ENCODE measurements at places on chromosomes 5 and 9.
A peak's percentile ranks its signal among the peaks of the same experiment; 100 is the strongest.

DNA sequence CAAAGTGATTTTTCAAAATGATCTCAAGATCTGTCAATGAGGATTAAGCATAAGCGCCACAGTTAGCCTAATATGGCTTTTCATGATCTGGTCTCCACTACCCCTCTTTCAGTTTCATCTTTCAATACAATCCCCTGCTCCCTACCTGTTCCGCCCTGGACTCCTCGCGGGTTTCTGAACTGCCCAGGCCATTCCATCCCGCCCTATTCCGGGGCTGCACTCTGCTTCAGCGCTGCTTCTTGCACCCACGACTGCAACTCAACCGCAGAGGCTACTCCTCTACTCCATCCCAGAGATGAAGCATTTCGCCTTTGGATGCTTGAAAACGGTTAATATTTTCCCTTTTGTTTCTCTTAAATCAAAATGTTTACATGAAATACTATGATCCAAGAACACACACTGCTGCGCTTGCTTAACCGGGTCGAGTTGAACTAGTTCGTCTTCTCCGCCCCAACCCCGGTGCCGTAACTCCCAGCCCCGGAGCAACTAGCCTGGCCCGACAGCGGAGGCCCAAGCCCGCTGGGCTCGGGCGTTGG is 716 bp upstream of the OTULIN start:
- peak; percentile 22 for DNase-seq

DNA sequence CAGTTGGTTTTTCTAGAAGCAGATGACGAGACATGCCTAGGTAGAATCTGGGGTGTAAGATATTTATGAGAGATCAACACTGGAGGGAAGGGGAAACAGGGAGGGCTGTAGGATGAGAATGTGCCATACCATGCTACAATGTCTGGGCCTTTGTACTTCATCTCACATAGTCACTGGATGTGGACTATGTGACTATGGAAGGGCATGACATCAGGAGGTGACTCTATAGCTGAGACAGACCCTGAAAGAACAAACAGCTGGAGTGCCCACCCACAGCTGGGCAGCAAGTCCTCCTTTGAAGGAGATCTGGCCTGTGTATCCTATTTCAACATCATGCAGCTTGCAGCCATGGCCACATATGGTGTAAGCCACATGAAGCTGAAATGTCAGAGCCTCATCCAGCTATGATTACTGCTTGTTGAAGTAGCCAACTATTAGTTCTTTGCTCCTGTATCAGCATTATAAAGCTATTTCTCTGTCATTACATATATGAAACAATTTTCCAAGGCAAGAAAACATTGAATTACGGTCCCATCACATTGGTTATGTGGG is 46.2 kb upstream of the KIF2A start:
- no peak for DNase-seq

DNA sequence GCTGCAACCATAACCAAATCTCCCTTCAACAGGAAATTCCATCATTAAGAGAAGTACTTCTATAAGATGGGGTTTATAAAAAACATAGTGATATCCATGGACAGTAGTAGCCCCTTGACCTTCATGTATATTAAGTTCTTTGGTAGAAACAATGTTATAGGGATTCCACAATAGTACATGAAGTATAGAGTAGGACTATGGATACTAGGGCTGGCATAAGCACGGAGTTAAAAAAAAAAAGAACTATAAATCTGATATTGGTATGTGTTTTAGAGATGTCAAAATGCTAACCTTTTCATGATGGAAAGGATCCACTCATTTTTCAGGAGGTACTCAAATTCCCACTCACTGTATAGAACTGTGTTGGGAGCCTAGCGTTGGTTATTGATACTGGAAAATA is 337.6 kb downstream of the FGF10 start:
- DNase-seq, result no peak

DNA sequence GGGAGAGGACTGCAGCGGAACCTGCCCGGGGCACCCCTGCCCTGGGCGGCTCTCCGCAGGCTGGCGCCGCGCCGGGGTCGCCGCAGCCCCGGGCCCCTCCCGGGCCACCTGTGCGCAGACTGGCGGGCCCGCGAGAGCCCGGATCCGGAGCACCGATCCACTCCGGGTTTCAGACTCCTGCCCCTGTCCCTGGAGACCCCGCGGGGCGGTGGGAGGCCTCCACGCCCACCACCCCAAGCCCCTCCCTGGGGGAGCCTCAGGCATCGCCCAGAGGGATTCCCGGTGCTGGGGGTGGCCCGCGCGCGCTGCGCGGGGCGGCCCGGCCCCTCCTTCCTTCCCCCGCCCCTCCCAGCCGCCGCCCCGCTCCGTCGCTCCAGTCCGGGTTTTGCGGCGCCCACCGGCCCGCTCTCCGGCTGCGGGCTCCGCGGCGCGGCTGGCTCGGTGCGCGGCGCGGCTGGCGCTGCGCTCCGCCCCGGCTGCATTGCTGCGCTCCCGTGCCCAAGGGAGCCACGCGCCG is at the start of gene UNC5A:
Gene UNC5A, plus strand, starts transcription at position 479 of the 517 bp plus-strand sequence. CDS start 192 bp downstream, outside the sequence.
- DNase-seq, result peak; percentile 94

DNA sequence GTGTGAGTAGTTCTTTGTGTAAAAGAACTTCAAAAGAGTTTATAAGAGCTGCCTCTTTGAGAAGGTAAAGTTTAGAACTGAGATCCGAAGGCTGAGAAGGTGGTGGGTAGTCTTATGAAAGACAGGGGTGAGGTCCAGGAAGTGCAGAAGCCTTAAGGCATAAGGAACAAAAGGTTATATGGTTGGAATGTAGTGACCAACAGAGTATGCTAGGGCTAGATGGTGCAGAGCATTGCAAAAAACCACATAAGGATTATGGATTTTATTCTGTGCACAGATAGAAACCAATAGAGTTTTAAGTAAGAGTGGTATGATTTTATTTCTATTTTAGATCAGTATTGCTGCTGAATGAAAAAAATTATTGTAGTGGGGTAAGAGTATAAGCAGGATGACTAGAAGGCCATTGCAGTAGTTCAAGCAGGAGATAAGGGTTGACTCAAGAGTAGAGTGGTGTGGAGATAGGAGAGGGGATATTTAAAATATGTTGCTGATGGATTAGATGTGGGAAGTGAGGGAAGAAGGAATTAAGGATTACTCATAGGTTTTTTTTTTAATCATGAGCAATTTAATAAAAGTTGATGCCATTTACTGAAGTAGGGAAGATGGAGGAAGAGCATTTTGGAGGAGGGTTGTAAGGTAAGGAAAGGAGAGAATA is 3.7 kb downstream of the RECK start:
- DNase-seq, result no peak

GRCh38 chr5:112124788-112125187 is 294.3 kb downstream of the EPB41L4A start:
- DNase-seq, result no peak

- DNase-seq, result no peak
Observed at GRCh38 chr5:172182291-172182690, 5.7 kb downstream of the STK10 start.

DNA sequence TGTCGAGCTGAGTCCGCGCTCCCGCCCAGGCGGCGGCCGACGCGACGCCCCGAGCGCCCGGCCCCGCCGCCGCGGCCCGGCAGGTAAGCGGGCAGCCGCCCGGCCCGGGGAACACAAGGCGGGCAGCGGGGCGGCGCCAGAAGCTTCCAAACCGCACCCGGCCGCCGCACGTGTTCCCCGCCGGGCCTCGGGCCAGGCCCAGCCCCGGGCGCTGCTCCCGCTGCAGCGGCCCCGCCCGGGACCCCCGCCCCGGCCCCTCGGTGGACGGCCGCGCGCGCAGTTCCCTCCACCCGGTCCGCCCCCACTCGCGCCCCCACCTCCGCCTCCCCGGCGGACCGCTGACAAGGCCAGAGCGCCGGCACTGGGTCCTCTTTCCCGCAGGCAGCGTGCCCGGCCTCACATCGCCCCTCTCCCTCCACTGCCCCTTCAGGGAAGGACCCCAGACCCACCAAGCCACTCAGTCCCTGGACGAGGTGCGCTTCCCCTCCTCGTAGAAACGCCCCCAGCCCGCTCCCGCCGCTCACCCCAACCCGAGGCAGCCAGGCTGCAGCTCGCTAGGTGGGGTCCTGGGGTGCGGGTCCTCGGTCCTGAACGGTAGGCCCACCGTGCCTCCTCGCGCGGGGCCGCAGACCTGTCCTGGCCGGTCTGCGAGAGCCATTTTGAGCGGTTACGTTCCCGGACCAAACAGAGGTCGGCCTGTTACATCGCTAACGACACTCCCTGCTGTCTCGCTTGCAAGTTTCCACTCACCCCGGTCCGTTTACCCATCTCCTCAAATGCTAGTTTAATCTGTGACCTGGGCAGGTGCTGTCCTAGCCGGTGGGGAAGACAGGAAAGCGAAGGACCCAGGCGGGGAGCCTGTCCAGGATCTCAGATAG is 475 bp downstream of the WDR5 start:
- DNase-seq, result peak; percentile 39

GRCh38 chr5:93677359-93677891 is 64.0 kb downstream of the POU5F2 start:
- peak; percentile 73 for DNase-seq

- DNase-seq, result no peak
Observed at GRCh38 chr9:136318111-136318775, 9.1 kb upstream of the GPSM1 start.

- DNase-seq, result no peak
Observed at GRCh38 chr5:91929522-91929817, 546.4 kb upstream of the ARRDC3 start.

DNA sequence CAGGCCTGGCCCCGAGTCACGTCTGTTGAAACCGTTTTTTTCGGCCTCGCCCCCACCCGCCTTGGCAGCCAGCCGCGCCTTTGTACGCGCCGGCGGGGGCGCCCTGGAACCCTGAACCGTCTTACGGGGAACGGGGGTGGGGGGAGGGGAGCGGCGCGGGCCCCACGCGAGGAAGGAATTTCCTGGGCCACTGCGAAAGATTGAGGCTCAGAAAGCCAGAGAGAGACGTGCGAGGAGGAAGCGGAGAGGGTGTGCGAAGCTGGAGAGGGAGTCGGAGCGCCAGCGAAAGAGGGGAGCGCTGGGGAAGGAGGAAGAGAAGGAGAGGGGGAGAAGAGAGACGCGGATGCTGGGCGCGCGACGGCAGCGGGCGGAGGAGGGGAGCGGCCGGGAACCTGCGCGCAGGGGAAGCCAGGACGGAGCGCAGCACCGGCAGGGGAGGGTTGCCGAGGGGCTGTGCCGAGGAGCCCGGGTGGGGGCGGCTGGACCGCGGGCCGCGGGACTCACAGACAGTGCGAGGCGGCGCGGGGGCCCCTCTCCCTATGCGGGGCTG is 4.6 kb upstream of the PRDM12 start:
- DNase-seq, result peak; percentile 47

DNA sequence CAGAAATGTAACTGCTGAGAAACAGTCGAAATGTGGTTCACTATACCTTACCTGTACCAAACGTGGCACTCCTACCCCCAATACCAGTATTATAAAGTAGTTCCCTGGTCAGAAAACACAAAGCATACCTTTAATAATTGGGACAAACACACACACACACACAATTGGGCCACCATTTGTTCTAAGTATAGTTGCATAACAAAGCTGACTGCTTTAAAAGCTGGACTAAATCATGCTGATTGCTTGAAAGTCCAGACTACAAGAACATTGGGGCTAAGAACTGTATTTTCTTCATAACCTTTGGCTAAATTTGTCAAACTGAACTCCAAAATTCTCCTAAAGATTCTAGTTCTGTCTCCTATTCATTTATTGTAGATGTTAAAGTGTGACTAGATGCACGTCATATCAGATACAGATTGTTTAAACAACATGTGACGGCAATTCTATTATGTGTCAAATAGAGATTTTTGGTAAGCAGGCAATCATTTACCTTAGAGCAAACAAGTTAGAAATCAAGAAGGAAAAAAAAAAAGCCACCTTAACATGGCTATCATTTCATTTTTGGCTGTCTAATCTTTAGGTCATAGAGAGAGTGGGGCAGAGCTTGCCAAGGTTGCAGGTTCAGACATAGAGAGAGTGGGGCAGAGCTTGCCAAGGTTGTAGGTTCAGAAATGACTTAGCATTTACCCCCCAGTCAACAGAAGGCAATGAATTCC is 265.1 kb downstream of the ARL15 start:
- no peak for DNase-seq
